ENCODE measurements at places on chromosomes 6 and 20.

DNA sequence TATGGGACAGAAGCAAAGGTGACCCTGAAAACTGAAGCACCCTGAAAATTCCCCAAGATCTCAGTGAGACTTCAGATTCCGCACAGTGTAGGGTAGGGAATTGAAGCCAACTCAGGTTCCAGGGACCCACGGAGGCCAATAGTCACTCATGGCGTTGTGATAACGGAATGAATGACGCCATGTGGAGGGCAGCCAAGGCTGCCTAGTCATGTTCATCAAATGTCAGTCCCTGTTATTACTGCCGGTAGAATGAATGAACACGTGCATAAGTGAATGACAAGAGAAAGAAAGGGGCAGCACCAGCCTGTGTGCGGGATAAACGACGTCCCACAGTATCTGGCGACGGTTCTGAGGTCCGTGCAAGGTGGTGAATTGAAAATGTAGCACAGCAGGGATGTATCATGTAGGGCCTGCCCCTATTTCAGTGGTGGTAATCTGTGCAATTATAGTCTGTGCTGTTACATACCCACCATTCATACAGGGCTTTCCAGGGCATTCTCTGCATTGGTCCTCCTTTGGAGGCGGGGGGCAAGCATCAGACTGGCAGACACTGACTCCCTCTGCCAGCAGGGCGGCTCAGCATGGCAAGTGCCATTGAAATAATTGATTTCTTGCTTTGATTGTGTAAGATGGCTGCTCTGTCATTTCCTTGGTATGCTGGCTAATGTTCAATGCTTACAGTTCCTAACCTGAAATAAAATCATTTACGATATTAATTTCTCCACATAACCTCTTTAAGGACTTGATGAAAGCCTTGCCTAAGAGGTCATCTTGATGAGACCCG lies 386.9 kb downstream of the CDH4 start:
- no peak for DNase-seq

DNA sequence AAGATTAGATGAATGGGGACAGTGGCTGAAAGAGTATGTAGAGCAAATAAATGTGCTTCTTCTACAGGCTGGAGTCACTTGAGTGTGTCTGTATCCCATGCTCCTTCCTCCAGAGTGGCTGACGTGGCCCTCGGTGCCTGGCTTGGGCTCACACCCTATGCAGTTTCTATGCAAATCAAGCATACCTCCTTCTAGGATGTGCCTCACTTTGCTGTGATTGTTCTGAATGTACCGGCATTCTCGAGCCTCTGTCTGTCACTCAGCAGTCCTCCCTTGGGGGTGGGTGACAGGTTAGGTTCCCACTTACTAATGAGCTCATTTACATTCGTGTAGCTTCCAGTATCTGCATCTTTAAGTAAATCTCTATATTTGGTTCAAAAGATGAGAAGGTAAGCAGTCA lies 55.1 kb upstream of the HDDC2 start:
- DNase-seq = no peak

GRCh38 chr6:138909511-138909910 lies 78.5 kb downstream of the REPS1 start:
- DNase-seq = no peak

- no peak for DNase-seq
Observed at GRCh38 chr6:45026003-45026516, 302.1 kb upstream of the RUNX2 start.

DNA sequence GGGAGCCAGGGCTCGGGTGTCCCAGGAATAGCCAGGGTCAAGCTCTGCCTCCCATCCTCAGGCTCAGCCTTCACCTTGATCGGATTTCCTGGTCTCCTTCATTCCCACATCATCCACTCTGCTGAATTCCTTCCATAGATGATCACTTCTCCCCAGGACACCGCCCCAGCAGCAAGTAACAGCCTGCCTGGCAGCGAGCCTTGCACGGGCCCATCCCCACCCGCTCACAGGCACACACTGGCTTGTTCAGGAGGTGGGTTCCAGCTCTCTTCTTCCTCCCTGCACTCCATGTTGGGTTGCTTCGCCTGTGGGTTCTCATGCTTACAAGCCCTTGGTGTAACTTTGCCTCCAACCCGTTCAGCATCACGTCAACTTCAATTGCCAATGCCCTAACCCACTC lies 113.0 kb upstream of the IYD start:
- no peak for DNase-seq

DNA sequence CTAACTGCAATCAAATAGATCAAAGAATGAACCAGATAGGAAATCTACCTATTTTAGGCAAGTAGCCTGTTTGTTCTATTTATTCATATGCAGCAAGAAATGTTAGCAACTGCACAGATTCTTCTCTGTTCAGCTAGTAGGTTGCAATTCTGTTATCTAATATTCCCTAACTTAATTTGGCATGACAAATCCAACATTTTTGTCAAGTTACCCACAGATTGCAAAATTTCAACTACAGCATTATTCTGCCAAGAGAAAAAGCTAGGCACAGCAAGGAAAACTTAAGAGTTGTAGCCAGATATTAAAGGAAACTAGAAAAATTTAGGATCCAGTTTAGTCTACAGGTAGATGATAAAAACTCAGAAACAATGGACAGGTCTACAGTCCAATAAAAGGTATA lies 104.4 kb upstream of the SYNCRIP start:
- DNase-seq = no peak

DNA sequence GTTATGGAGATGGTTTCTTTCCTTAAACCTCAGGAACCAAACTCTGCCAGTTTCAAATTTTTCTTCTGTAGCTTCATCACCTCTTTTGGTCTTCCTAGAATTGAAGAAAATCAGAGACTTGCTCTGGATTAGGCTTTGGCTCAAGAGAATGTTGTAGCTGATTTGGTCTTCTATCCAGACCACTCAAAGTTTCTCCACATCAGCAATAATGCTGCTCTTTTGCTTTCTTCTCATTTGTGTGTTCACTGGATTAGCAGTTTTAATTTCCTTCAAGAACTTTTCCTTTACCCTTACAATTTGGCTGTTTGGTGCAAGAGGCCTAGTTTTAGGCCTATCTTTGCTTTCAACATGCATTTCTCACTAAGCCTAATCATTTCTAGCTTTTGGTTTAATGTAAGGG lies 78.1 kb upstream of the PLCB4 start:
- no peak for DNase-seq

- DNase-seq = no peak
Observed at GRCh38 chr6:90368601-90369000, 72.0 kb upstream of the BACH2 start.

- no peak for DNase-seq
Observed at GRCh38 chr20:12595841-12596240, 412.9 kb upstream of the SPTLC3 start.

DNA sequence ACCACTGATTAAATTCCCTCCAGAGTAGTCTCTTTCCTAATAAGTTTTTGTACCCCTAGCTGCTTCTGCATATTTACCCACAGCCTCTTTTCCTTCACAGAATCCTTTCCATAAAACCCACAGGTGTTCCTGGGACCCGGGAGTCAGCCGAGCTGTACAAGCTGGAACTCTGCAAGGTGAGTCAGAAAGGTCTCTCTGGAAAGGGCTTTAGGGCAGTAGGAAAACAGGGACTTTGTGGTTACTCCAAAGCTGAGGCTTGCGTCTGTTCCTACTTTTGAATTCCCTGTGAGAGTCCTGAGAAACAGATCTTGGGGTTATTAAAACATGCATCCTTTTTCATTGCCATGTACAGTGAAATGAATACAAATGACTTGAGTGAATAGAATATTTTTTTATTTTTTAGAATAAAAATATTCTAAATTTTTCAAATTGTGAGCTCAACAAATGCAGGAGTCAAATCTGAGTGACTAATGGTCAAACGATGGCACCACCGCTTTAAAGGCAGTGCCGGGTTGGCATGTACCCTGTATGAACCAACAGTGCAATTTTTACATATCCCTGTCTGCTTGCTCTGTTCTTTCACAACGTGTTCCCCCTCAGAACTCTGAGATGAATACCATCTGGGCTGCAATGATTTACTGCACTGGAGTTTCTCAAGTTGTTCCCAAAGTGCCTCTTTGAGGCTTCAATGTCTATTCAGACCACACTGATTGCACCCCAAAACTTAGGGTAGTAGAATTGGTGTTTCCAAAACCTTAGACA lies 78.4 kb downstream of the GFRAL start:
- DNase-seq = no peak

DNA sequence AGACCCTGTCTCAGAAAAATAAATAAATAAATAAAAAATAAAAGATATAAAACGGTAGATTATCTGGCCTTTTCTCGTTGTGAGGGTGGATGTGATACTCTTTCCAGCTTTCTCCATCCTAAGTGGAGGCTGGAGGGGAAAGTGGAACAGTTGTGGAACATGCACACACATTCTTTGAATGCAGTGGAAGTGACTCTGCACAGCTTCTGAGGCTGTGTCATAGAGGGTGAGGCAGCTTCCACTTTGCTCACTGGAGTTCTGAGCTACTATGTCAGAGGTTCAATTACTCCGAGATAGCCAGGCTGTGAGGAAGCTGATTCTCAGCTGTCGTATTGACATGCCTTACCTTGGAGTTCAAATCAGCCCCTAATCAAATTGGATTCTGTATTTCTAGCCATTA lies 82.2 kb downstream of the CHMP4B start:
- DNase-seq = no peak
